ENCODE measurements at places on chromosomes 3 and 15. TPM values are rescaled to one million over a fixed set of nuclear protein-coding genes. Genes with fewer than 3 reads are reported as not detected.

The IRAK2 gene
- 7.2 TPM for total RNA-seq

The XCR1 gene
- under 0.01 TPM for total RNA-seq

The EFCC1 gene
- 3.9 TPM for total RNA-seq

The ETV5 gene
- 9.1 TPM for total RNA-seq

DNA sequence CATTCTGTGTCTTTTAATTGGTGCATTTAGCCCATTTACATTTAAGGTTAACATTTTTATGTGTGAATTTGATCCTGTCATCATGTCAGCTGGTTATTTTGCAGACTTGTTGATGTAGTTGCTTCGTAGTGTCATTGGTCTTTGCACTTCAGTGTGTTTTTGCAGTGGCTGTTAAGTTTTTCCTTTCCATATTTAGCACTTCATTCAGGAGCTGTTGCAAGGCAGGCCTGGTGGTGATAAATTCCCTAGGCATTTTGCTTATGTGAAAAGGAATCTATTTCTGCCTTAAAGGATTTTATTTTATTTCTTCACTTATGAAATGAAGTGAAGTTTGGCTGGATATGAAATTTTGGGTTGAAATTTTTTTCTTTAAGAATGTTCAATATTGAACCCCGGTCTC, 70.2 kb upstream of the CD96 start:
- DNase-seq: no peak

DNA sequence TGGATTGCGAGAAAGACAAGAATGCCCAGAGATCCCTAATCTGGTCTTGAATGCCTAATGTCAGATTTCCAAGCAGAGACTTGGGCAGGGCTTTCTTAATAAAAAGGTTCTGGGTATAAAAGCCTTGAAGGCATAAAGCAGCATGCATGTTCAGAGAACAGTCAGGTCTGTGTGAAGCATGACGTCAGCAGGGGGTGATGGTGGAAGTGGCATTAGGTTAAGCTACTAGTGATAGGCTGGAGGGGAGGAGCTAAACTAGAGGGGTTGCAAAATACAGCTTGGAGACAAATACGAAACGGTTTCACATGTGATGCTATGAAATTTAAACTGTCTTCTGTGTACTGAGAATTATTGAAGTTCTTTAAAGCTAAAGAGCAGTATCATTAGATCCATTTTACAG, 125.6 kb downstream of the VPS8 start:
- no peak for DNase-seq

- no peak for DNase-seq
These were observed 64.0 kb downstream of the FLNB start for GRCh38 chr3:58072052-58072762.

Measured in breast epithelium (tissue), 4 donors.